ENCODE measurements at places on chromosomes 3 and 15.

DNA sequence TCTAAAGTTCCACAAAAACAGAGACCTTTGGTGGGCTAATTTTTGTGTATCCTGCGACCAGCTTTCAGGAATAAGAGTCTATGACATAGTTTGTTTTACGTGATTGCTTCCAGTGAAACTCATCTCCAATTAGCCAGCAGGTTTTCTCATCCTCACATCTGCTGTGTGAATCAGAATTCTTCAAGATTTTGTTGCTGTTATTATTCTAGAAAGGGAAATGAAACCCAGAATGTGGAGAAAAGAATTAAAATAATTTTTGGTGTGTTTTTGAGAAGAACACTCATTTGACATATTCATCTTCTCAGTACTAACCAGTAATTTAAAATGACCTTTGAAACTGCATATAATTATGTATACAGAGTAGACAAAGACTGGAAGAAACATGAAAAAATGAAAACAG lies 175.9 kb downstream of the USP13 start:
- no peak for DNase-seq

GRCh38 chr3:154120961-154121700 lies at the start of gene ARHGEF26:
ARHGEF26 (plus strand) TSS chr3:154121390; CDS start chr3:154121993, 603 bp downstream.
- DNase-seq: peak; percentile 70

DNA sequence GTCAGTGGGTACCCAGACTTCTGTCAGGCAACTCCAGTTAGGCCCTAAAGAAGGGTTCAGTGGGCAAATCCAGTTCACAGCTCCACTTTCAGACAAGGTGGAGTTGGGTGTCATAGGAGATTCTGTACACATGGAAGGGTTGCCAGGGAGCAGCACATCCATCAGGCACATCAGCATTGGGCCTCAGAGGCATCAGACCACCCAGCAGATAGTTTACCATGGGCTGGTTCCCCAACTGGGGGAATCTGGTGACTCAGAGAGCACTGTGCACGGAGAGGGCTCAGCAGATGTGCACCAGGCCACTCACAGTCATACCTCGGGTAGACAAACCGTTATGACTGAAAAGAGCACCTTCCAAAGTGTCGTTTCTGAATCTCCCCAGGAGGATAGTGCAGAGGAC lies 27.2 kb downstream of the SYNM start:
- no peak for DNase-seq

DNA sequence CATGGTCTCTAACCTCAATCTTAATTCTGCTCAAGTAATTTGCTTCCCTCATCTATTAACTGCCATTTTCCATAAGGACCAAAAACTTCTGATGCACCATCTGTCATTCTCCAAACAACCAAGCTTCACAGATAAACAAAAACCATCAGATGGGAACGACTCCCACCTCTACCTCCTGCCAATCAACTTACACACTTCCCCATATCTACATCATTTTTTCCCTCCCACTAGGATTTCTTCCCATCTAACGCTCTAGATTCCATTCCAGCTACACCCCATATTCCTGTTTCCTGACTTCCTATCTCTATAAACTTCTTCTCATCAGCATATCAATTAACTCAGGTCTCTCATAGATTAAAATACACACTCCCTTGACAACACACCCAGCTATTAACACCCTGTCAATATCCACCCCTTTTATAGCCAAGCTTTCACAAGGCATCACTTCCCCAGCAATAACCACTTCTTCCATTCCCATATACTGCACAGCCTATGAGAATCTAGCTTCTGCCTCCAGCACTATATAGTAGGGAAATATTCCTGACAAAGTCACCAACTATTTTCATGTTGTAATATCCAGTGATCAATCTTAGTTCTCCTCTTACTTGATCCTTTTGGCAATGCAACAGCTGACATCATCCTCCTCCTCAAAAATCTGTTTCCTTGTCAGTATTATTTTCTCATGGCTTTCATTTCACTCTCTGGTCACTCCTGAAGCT lies 39.2 kb downstream of the SNX4 start:
- no peak for DNase-seq

GRCh38 chr3:20916951-20917606 lies 731.1 kb upstream of the SGO1 start:
- DNase-seq: no peak
